HTR-8/SVneo (cell line): ENCODE measurements at places on chromosomes 1 and 21.

DNA sequence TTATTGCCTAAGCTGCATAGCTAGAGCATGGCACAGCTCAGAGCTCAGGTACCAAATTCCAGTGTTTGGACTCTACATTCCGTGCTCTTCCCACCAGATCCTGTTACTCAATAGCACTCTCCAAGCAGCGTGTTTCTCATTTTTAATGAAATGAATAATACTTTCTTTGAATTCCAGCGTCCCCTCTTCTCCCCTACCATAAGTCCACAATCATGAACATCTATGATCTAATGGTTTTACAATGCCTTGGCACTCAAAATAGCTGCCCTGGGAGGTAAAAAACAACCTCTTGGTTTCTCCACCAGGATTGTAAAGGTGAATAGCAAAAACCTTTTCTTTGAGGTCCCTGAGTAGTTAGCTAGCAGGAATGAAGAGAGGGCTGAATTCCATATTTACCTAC, 480.0 kb upstream of the PKN2 start:
- no peak for DNase-seq

DNA sequence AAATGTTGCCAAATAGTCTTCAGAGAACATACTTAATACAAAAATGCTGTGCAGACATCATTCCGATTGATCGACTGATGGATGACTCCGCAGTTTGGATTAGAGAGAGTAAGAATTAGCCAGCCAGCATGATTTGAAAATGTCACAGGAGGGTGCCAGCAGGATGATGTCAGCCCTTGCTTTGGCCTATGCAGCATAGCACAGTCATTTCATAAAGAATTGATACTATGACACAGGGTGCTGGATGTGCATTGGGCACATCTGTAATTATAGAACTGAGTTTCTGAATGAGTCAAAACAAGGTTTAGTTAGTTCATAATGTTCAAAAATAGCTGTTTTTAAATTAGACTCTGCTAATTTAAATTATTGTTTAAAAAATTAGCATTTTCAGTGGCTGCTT, 21.6 kb upstream of the TRAF5 start:
- DNase-seq, result no peak

- no peak for DNase-seq
Measured at GRCh38 chr1:200130552-200130951, 103.0 kb downstream of the NR5A2 start.

GRCh38 chr1:21059021-21059420, 117.7 kb downstream of the EIF4G3 start:
- DNase-seq, result no peak

- DNase-seq, result no peak
Measured at GRCh38 chr21:14531757-14532316, 14.3 kb downstream of the SAMSN1 start.
